ENCODE measurements at places on chromosomes 11 and 22.

DNA sequence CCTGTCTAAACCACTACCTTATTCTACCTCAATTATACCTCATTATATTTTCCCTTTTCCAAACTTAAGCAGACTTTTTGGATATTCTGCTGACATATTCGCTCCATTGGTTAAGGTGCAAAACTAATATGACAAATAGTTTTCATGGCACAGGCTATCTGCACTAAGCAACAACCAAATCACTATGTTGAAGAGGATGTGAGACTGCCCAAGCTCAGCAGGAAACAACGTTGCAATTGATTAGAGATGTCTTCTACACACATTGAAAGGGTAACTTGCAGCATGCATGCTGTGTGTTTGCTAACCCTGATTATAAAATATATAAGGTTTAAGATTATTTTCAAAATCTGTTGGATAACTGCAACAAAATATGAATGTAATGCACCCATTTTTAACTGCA is 61.6 kb downstream of the STK33 start:
- no peak for DNase-seq

DNA sequence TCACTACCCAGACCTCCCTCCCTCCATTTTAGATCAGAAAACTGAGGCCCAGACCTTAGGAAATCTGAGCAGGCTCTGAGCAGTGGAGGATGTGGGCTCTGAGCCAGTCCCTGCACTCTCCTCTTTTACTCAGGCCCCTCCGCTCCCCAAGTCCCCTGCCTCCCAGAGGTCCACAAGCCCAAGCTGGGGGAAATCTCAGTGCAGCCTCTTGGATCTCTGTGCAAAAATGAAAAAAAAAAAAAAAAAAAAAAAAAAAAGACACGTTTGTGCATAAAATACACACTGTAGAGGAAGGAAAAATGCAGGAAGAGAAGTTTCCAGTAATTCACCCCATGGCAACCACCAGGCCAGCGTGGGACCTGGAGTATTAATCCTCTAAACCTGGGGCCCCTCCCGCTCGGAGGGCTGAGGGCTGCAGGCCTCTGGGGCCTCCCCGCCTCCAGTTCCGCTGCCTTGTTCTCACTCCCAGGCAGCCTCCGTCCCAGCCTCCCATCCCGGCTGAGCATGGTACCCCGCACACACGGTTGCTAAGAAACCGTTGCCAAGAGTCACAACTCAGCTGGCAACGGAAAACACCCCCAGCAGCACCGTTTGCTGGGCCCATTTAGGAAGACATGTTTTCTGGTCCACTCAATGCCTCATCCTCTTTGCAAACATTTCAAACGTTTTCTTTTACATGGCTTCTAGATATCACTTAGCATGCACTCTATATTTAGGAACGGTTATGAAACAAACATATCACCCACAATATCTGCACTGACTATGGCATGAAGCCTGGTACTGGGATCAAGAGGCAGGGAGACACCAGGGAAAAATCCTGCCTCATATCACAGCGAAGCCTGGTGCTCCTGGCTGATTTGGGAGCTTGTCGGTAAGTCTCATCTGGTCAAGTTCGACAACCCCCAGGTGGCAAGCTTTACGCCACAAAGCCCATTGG is 227.5 kb downstream of the CTTN start:
- no peak for DNase-seq

- DNase-seq = no peak
Observed at GRCh38 chr11:14308114-14308896, 50.7 kb downstream of the RRAS2 start.

GRCh38 chr11:117199916-117200812 is 994 bp downstream of the TAGLN start:
- no peak for DNase-seq

DNA sequence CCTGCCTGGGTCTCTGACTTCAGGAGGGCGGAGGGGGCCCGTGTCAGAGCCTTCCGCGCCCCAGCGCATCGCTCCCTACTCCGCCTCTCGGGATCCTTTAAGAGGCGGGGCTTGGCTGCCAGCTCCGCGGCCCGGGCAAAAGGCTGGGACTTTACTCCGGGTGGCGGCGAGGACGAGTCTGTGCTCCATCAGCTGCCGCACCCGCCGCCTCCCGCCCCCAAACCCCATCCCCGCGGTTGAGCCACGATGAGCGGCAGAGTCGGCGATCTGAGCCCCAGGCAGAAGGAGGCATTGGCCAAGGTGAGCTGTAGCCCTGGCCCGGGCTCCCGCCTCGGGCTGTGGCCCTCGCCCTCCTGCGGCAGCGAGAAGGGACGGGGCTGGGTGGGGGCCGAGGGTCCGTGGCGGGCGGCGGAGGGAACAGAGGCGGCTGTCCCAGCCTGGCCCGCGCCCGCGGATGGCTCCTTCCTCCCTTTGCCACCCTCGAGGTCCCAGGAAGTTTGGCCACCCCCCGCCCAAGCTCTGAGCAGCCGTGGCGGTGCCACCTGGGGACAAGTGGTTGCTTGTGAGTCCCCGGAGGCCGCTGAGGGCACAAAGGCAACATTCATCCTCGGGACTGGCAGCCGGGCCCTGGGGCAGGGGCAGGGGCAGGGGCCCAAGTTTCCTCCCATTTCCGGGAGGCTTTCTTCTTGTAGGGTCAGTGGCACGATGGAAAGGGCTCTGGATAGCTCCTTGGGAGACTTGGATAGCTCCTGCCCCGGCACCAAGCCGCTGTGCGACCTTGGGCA is at the start of gene SEC14L2:
Gene SEC14L2 (plus strand): TSS at position 148 of the 785 bp plus-strand sequence. CDS start 99 bp downstream, at position 247.
- DNase-seq = peak; percentile 53

DNA sequence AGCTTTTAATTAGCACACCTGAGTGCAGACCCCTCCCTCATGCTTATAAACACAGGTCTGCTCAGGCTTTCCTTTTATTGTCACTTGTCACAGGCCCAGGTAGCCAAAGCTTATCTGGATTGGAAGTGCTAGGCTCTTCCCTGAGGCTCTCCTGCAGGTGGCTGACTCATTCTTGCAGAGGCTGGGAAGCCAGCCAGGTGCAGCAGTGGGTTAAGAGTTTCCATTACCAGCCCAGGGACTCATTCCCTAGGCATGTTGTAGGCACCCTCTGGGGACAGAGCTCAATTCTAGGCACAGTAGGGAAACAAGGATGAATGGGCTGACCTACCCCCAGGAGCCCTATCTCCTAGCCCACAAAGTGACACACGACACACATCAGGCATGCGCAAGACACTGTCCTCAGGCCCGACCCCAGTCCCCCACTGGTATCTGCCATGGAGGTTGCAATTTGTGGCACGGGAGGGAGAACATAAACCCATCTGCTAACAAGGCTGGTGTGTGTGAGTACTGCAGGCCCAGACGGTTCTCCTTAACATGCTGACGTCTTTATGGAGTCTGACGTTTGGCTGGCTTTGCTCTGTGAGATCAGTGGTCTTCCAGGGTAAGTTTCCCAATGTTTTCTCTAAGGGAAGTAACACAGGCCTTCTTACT is 94.2 kb downstream of the ABTB2 start:
- DNase-seq = peak; percentile 46

DNA sequence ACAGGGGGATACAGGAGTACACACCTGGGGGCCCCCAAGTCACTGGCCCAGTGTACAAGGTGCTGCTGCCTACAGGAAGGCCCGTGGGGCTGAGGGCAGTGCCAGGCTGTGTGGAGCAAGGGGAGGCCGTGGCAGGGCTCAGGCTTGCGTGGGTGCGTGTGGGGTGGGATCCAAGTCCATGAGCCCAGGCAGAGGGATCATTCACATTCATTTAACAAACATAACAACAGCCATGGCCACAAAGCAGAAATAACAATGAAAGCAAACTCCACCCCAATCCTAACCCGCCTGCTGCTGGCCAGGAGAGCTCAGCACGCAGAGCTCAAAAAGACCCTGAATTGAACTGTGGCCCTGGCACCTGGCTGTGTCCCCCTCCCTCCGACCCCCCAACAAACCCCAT is 17.0 kb upstream of the SCGB1A1 start:
- DNase-seq = no peak

- DNase-seq = no peak
Observed at GRCh38 chr11:75219869-75220268, 20.7 kb upstream of the TPBGL start.

DNA sequence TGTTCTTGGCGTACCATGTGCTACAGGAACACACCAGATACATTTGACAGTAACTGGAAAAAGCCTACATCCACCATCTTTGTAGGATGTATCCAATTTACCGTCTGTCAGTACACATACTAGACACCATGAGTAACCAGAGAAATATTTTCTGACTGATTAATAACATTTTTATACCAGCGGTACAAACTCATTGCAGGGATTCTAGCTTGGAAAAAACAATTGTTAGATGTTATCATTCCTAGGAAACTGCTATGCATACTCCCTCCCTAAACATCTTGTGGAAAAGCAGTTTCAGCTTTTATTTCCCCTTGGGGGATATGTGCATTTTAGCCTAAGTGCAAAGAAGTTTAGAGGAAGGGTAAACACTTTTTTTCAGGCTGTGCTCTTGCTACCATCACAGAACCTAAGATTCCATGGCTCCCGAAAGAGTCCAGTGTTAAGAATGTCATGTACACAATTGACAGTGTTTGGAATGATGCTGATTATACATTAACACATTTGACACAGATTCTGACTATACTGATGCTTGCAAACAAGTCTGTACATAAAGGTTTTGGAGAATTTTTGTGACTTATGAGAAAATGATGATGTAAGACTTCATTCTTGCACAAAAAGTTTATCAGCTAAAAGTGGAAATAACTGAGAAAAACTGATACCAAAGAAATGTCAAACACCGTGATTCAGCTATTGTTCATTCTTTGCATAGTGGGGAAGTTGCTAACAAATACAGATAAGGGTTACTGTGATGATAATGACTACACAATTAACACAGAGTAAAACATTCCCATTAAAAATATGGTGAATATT is 23.7 kb downstream of the NCF4 start:
- DNase-seq = no peak

DNA sequence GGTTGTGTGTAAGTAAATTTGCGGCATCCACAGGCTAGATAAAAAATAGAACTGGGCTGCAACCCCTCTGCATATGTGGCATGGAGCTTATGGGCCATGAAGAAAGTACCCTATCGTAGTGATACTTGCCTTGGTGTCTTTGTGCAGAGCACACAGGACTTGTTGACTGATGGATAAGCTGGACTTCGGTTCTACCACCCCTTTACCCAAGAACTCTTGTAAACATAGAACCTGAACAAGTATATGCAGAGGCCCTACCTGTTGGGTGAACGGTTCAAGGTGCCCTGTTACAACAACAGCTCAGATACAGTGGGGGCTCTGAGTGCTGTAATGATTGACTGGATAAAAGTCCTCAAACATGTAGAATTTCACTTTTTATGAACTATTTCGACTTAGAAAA is 3.0 kb upstream of the LGR4 start:
- DNase-seq = no peak

Measured in NCI-H2171 (cell line).